Renal cortical epithelial cell (primary cell): ENCODE measurements at places on chromosomes 7 and 10.

DNA sequence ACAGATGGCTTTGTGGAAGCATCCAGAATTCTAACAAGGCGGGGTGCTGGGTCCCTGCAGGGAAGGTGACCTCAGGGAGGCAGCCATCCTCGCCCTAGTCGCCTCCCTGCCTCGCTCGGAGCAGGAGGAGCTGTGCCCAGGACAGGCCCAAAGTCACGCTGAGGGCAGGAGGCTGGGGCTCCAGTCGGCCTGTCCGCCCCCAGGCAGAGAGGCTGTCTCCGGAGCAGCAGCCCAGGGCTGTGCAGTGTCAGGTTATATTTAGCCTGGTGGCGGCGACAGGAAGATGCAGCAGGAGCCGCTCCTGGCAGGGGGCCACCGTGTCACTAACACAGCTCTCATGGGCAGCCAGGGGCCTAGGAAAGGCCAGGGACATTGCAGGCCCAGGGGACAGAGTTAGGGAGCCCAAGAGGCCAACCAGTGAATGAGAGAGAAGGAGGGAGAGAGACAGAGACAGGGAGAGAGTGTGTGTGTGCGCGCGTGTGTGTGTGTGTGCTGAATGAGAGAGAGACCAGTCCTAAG, 13.5 kb downstream of the KCNH2 start:
- no peak for DNase-seq

DNA sequence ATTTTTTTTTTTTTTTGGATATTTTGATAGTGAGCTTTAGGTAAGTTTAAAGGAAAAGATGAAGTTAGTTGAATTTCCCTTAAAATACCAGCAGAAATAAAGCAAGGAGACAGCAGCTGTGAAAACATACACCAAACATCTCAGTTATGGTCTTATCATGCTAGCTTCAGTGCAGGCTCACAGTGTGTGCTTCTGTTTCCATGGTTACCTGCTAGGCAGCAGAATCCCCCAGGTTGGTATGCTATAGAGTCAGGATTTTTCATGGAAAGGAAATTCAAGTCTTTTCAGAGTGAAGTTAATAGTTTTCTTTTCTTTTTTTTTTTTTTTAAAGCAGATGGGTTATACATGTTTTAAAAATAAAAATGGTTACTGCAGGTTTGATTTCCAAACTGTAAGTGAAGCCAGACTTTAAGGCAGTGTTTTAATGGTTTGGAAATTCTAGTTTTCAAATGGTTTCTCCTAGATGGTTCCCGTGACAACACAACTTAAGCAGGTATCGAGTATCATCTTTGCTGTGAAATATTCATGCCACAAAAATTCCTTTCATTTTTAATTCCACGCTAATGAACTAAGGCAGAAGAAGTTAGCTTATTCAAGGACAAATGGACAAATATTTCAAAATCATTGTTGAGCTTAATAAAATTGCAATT, 230.9 kb downstream of the BICC1 start:
- DNase-seq: peak; percentile 42

- peak; percentile 19 for DNase-seq
Measured at GRCh38 chr10:59177836-59178235, 1.4 kb downstream of the PHYHIPL start.

DNA sequence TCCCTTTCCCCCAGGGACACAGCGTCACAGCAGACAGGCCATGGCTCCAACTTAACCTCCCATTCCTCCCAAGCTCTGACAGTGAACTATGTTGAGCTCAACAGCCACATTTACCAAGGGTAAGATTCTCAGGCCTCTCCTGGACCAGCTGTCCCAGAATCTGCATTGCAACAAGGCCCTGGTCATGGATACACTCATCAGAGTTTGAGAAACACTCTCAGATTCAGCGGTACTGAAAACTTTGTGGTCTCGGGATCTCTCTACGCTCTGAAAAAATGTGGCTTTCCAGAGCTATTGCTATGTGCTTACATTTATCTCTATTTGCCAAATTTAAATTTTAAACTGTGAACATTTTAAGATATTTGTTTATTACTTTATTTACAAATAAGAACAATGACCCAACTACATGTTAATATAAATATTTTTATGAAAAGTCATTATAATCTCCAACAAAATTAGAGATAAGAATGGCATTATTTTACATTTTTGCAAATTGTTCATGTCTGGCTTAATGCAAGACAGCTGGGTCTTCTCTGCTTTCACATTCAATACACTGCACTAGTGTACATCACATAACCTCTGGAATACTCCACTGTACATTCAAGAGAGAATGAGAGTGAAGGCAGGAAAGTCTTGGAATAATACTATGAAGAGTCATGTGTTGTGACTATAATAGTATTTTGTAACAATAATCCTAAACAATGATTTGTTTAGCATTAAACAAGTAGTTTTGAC, 190.9 kb upstream of the PITRM1 start:
- DNase-seq: no peak

DNA sequence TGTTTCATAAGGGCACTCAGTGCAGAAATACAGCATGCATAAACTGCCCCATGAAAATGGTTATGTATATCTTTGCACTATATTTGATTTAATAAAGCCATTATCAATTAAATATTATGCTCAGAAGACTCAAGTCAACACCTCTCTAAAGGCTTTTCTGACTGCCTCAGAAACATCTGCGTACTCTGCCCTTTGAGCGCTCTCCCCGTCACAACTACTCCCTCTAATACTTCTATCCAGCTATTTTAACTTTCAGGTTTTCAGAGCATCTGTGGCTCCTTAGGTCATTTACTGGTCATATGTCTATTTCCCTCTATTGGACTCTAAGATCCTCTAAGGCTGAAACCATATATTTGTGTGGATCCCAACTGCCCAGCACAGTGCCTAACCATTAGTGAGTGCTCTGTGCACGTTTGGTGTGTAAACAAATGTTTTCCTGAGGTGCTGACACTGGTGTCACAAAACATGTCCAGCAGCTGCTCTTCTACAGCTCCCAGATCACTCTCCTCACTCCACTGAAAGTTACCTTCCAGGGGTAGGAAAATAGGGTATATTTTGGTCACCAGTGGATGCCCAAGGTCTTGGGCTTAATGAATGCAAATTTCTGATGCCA, 179.1 kb downstream of the BTAF1 start:
- no peak for DNase-seq

DNA sequence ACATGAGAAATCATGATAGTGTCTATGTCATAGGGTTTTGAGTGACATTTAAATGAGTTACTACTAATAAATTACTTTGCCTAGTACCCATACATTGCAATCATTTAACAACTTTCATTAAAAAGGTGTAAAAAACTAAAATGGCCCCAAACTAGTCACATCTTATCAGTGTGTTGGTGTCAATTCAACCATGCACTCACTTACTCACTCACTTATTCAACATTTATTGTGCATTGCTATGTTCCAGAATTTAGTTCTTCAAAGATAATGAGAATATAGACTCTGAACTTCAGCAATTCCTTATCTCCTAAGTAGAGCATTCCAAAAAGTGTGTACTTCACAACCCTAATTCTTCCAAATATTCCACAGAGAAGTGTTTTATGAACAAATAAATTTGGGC, 965.7 kb downstream of the REEP3 start:
- DNase-seq: no peak

DNA sequence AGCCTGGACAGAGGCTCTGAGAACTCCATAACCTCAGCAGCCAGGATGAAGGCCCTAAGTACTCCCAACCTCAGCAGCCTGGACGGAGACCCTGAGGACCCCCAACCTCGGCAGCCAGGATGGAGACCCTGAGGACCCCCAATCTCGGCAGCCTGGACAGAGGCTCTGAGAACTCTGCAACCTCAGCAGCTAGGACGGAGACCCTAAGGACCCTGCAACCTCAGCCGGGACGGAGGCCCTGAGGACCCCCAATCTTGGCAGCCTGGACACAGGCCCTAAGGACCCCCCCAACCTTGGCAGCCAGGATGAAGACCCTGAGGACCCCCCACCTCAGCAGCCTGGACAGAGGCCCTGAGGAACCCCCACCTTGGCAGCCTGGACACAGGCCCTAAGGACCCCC, 16.5 kb downstream of the RRP12 start:
- no peak for DNase-seq

DNA sequence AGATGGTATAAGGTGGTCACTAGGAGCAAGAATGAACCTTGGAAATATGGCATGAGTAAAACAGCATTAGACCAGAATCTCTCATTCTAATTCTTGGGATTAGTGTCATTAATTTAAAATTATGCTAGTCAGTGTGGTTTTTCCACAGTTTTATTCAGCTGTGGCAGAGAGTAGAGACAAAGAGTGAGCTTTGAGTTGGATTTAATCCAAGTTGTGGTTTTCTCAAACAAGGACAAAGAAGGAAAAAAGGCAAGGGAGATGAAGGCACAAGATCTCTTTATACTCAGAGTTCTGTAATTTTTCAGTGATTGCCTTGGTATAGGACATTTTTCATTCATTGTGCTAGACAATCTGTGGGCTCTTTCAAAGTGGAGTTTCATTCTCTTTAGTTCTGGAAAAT, 28.2 kb upstream of the AKAP9 start:
- peak; percentile 49 for DNase-seq

DNA sequence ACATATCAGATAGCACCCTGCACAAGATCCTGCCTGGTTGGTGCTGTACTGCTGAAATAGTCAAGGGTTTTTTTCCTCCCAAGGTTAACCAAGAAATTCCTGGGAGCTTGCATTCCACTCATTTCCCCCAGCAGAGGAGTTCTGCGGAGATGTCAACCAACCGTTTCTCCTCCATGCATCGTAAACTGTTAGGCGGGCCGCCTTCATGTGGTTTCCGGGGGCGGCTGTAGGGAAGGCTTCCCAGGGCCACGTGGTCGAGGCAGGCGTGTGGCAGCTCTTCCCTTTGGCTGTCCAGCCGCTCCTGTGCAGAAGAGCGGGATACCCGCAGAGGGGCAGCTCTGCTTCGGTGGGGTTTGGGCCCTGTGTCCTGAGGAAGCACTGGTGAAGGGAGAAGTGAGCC, 113.7 kb downstream of the RGS10 start:
- peak; percentile 88 for DNase-seq

DNA sequence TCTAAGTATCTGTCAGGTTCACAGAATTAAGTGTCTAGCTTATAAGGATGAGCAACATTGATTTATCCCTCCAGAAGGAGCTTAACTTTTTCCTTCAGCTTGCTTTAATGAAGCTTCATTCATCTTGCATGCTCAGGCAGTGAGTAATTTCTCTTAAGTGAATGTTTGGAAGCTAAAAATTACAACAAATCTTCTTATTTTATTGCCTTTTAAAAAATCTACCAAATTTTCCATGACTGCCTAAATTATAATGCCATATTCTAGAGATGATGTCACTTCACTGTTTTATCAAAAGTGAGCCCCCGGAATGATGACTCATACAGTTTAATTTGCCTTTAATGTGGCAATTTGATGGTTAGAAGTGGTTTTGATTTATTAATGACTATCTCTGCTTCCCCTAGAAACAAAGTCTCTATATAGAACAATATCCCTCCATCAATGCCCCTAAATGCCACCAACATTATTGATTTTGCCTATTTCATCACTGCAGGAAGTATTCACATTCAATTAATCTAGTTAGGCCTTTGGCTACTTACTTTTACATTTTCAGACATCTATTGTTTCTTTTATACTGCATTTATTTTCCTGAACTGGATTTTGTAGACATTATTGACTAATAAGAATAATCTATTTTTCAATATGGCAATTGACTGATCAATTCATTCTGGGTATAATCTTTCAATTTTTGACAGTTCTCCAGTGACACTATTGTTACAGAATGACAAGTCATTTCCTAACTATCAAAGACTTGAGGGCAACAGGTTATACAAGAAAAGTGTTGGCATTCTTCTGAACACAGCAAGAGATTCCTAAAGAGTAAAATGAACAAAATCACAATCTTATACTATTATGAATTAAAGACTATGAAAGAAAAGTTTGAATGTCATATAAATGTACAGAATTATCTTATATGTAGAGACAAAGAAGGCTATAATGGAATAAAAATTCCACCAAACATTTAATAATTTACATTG, 139.3 kb upstream of the ODAD2 start:
- peak; percentile 53 for DNase-seq

DNA sequence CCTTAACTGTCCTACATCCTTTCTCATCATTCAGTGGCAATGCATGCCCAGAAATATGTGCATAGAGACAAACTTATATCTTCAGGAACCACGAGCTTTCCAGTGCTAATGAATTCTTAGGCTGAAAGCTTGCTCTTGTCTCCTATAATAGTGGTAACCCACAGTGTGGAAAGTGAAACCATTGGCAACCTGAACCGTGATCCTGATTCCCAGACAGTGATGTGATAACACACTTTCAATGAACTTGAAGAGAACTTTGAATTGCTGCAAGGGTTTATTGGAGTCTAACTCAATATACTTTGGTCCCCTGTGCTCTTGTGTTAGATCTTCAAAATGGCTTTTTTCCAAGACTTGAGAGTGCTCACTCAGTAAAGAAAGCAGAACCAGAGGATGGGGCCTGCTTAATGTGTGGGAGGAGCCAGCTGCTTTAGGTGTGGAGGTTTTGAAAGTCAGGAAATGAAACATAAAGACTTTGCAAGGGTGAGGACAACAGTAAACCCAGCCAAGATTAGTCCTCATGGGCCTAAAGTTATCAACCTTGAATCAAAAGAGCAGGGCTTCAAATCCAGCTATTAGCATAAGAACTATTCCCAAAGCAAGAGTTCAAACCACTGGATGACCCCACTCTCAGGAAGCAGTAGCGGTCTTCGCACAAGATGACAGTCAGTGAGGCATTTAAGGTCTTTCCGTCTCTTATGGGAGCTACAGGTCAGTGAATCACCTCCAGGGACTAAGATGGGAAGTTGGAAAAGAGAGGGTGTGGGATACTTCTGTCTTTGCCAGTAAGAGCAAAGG, 332.4 kb upstream of the NRP1 start:
- no peak for DNase-seq

DNA sequence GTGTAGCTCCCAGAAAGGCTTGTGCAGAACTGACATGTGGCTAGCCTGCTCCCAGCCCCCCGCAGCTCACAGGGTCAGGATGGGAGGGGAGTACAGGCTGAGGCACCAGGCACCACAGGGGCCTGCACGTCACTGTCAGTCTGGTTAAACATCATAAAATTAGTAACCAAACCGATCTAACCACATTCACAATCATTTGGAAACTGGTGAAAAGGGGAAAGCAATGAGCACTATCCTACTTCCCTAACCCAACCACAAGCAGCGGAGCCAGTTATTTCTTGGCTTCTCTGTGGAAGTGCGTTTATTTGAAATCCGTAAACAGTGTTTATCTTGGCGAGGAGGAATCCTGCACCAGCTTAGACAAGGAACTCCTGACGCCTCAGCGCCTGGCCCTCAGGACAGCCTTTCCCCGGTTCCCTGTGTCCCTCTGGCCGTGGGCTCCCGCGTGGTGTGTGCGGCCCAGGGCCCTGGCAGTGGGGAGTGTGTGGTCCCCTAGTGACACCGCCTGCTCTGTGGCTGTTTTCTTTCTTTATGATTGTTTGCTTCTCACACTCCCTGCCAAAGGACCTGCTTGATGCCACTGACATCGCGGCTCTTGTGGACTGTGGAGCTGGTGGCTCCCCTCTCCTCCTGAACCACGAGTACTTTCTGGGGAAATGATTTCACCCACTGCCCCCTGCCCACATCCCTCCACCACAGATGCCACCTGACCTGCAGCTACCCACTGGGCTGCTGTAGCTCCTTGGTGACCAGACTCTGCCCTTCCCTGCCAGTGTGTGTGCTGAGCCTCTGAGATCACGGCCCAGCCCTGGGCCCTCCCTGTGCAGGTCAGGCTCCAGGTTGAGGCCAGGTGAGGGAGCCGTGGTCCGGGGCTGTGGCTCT, 38.0 kb downstream of the INPP5A start:
- DNase-seq: peak; percentile 86

- no peak for DNase-seq
Measured at GRCh38 chr10:28181478-28182096, 121.3 kb downstream of the MPP7 start.
